ENCODE measurements at places on chromosomes 2 and 18.

- DNase-seq: no peak
Measured at GRCh38 chr2:172571245-172571644, 15.4 kb downstream of the PDK1 start.

DNA sequence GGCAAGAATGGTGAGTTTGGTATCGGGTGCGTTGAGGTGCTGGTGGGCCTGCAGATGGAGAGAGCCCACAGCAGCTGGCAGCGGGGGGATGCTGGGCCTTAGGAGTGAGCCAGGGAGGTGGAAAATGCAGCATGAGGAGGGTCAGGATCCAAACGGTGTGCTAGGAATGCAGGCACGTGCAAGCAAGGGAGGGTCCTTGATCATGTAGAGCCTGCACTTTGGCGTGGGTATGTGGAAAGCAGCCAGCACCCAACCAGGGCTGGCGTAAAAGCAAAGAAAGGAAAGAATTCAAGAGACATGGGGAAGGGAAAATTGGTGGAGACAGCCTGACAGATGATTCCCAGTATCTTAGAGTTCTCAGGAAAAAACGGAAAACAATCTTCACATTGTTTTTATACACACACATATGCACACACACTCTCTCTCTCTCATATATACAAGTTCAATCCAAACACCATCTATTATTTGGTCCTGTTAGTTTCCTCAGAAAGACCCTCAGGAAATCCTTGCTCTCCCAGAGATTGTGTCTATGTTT, 46.3 kb downstream of the LTBP1 start:
- DNase-seq: no peak

GRCh38 chr2:171541202-171541887, 19.1 kb downstream of the CYBRD1 start:
- DNase-seq: no peak

GRCh38 chr2:96498021-96498431, 7.1 kb downstream of the NEURL3 start:
- DNase-seq: no peak

GRCh38 chr2:239927424-239927981, 97.6 kb downstream of the NDUFA10 start:
- DNase-seq: no peak

DNA sequence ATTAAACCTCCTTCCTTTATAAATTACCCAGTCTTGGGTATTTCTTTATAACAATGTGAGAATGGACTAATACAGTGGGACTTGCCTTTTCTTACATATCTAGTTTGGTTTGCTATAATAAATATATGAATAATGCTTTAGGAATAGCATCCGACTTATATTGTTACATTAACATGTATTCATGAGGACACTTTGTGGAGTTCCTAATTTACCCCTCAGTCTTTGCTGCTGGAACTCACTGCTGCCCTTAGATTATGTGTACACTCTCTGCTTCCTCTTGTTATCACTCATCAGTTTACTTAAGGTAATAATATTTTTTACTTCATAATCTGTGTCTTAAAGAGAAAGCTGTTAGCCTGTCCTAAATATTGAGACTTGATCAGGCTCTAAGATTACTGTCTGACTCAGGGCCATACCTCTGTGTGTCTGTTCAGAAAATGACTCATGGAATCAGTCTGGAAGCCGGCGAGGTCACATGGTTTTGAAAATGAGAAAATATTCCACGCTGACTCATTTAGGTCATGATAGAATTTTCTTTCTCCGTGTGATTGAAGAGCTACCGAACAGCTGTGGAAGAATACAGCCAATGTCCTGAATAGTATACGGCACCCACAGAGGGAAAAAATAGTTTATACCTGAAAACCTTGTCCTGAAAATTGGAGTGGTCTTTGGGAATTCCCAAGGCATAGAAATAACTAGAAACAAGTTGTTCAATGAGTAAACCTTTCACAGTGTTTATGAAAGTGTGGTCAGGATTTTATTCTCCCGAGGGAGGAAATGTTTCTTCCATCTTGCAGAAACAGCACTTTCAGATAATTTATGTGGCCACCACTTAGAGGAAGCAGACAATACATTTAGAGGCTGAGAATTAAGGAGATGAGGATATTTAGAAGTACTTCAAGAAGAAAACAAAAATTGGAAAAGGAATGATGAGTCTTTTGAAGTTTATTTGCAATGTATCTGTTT, 156.4 kb downstream of the DSEL start:
- DNase-seq: peak; percentile 55

DNA sequence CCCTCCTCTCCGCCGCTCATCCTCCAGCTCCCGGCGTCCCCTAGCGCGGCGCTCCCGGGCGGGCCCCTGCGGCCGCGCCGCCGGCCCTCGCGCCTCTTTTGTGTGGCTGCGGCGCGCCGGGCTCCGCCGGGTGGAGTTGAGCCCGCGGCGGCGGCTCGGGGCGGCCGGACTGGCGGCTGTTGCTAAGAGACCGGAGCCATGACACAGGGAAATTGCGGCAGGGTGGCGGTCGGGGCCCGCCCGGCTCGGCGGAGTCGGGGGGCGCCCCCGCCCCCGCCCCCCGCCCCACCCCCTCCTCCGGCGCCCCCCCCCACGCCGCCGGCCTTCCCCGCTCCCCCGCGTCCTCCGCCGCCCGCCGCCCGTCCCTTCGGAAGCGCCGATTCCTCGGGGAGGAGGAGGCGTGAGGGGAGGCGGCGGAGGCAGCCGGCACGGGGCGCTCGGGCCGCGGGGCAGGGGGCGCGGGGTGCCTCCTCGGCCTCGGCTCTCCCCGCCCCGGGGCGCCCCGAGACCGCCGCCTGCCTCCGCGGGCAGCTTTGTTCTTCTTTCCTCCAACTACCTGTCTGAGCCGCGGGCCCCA, at the start of gene TMEM200C:
TMEM200C (minus strand) TSS at position 224 of the 577 bp plus-strand sequence. CDS start 3,459 bp downstream, outside the sequence.
- peak; percentile 45 for DNase-seq

DNA sequence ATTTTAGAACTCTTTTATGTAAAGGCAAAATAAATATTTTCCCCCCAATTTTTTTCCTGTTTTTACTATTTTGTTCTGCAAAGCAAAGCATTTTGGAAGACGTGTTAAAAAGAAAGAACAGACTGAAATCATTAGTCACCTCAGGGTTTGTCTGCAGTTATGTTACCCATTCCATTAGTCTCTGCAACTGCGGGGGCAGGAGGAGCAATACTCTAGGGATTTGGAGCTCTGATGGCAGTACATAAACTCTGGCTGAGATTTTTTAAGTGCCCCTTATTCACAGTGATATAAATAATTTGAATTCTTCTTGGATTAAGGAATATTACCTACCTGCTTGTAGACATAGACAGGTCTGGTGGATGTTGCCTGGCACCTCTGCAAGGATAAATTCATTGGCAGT, 88.0 kb upstream of the CELF4 start:
- no peak for DNase-seq

Measured in tongue (tissue), 3 donors.